ENCODE measurements at places on chromosomes 4 and X.

DNA sequence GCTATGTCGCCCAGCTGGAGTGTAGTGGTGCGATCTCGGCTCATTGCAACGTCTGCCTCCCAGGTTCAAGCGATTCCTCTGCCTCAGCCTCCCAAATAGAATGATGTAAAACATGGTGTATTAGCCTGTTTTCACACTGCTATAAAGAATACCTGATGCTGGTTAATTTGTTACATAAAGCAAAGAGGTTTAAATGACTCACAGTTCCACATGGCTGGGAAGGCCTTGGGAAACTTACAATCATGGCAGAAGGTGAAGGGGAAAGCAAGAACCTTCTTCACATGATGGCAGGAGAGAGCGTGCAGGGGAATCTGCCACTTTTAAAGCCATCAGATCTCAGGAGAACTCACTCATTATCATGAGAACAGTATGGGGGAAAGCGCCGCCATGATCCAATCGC lies 1191.8 kb downstream of the ARAP2 start:
- DNase-seq: no peak

GRCh38 chrX:7218321-7219152 lies 70.6 kb upstream of the PUDP start:
- no peak for DNase-seq

DNA sequence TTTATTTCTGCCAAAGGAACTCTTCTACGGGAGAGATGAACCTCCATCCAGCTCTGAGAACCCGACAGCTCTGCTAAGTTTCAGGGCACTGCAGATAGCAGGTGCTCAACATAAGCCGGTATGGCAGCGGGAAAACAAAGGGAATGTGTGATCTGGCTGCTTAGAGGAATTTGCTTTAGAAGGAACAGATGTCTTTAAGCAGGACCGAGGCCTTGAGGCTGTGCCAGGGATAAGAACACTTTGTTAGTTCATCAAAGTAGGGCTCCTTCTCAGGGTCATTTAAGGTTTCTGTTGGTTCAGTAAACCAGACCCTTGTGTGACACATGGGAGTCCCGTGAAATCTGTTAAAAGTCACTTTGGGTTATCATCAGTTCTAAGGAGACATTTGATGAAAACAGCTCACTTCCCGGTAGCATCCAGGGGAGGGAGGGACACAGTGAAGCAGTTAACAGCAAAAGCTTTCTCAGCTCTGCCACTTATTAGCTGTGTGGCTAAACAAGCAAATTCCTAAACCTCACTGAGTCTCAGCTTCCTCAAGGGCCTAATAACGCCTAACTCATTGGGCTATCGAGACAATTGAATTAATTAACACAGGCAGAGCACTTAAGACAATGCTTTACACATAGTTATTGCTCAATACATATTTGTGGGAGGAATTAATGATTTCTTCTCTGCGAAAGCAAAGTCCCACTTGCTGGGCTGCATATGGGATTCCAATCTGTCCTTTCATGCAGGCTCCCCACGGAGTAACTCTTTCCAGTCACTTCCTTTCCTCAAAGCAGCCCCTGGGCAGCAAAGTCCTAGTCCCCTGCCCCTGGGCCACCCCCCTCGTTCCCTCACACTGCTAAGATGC lies 2.9 kb upstream of the FTSJ1 start:
- no peak for DNase-seq

DNA sequence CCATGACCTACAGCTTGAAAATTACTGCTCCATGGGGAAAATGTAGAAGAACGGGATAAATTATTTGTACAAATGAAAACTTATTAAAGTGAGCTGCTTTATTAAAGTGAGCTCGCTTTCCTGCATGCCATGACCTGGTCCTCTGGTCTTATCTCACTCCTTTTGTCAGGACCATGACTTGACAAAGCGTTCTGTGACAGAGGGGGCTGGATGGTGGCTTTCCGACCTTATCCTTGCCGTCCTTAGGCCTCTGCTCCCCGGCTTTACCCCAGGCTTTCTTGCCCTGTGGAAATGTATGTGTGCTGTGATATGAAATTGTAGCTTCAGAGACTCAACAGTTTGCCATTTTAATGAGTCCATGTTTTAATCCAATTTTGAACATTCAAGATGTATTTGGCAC lies 44.0 kb upstream of the FBXW7 start:
- DNase-seq: no peak

GRCh38 chrX:100973411-100973810 lies 3.9 kb downstream of the ARL13A start:
- DNase-seq: no peak

DNA sequence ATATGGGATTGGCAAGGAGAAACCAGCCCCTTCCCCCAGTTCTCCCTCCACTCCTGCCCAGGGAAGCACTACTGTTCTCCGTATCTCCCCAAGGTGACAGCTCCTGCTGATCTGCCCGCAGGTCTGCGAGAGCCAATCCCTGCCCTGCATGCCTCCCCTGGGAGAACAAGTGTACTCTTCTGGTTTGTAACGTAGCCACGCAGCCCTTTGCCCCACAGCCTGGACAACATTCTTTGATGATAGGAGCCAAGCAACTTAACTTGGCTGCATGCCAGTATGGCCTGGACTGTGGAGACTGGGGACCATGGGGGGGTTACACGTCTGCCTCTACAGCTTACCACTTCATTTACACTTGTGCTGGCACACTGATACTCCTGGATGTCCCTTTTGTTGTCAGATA lies 2.0 kb downstream of the STBD1 start:
- DNase-seq: no peak

DNA sequence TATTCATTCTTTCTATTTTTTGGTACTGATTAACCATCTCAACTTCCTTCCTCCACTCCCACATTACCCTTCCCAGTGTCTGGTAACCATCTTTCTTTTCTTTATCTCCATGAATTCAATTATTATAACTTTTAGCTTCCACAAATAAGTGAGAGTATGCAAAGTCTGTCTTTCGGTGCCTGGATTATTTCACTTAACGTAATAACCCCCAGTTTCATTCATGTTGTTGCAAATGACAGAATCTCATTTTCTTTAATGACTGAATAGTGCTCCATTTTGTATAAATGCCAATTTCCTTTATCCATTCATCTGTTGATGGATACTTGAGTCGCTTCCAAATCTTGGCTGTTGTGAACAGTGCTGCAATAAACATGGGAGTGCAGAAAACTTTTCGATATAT lies 940.4 kb downstream of the GLUD2 start:
- DNase-seq: no peak

GRCh38 chr4:127214931-127215330 lies 417.8 kb upstream of the INTU start:
- DNase-seq: no peak

- no peak for DNase-seq
These were observed 273.3 kb downstream of the SH2D1A start for GRCh38 chrX:124619710-124620109.

- DNase-seq: no peak
These were observed 5.9 kb upstream of the GRPEL1 start for GRCh38 chr4:7073526-7074390.

GRCh38 chr4:165874072-165874790 lies 1.2 kb downstream of the TLL1 start:
- DNase-seq: peak; percentile 5

DNA sequence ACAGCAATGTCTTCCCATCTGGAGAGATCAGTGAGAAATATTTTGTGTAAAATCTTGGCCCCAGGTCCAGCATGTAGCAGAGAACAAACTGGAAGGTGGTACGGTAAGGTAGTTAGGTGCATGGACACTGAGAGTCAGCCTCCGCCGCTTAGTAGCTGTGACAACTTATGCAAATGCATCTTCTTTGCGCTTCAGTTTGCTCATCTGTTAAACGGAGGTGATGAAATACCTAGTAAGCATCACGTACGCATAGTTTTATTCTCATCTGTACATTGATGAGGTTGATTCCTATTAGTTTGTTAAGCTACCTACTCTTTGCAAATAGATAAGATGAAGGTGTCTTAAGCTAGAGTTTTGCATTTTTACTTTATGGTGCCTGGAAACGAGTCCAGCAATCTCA lies 80.0 kb upstream of the MSX1 start:
- DNase-seq: no peak

Measured in NCI-H446 (cell line).